ENCODE measurements at places on chromosomes 1 and 21.

DNA sequence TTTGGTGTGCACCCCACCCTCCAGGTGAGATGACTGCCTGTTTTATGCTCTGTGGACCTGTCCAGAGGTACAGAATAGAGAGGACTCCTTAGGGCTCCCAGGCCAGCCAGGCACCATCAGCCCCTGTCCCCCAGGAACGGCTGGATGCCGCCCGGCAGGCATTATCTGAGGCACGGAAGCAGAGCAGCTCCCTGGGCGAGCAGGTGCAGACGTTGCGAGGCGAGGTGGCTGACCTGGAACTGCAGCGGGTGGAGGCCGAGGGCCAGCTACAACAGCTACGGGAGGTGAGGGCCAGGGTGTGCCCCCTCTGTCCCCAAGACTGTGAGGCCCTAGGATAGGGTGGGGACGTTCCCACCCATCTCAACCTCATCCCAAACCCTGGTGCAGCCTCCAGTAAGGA, 10.8 kb downstream of the MFAP2 start:
- no peak for DNase-seq

DNA sequence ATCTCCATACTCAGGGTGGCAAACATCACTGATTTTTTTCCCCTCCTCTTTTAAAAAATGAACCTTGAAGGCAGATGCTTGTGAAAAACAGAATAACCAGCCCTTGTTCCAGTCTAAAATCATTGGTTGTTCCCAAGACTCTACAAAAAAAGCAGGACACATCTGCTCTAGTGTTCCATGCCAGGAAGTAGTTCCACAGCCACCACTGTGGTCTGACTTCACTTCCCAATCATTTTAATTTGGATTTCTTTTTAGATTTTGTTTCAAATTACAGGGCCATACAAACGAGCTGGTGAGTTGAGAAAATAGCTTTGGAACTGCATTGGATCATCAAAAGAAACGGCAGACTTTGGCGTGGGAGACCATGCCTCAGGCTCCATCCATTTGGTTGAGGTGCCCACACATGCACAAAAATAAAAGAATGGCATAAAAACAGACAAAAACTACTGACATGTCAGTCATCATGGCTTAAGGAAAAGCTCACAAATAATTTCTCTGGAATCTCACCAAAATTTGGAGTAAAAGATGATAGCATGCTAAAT, 210.0 kb downstream of the GABPA start:
- no peak for DNase-seq

- DNase-seq = no peak
Observed at GRCh38 chr1:1806890-1807289, 28.6 kb upstream of the NADK start.

DNA sequence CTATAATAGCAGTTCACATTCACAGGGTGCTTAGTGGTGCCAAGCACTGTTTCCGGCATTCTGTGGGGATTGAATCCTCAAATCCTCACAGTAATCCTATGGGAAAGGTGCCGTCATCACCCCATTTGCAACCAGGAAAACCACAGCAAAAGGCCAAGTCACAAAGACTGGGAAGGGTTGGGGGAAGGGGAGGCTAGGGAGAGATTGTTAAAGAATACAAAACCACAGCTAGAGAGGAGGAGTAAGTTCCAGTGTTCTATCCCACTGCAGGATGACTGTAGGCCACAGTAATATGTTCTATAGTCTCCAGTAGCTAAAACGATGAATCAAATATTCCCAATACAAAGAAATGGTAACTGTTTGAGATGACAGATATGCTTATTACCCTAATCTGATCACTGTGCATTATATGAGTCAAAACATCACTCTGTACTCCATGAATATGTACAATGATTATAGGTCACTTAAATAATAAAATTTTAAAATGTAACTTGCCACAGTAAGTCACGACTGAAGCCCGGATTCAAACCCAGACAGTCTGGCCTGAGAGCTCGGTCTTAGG, 256.8 kb downstream of the TOMM20 start:
- DNase-seq = no peak

- DNase-seq = no peak
Observed at GRCh38 chr1:230836347-230836746, 32.0 kb downstream of the C1orf198 start.

GRCh38 chr1:109793486-109794318, 30.0 kb upstream of the EPS8L3 start:
- DNase-seq = no peak

DNA sequence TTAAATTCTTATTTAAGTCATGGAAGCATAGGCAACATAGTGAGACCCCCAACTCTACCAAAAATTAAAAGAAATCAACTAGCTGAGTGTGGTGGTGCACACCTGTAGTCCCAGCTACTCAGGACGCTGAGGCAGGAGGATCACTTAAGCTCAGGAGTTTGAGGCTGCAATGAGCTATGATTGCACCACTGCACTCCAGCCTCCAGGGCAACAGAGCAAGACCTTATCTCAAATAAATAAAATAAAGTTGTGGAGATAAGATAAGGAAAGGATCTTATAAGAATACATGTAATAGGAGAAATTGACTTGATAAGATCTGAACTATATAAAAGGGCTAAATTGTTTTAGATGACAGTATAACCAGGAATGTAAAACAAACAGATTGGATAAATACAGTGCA, 2.3 kb upstream of the BATF3 start:
- DNase-seq = no peak

GRCh38 chr1:83692524-83693381, 306.2 kb downstream of the TTLL7 start:
- peak; percentile 40 for DNase-seq

- no peak for DNase-seq
Observed at GRCh38 chr1:44862829-44863401, 19.9 kb upstream of the PTCH2 start.

GRCh38 chr21:40242586-40243265, 375.5 kb downstream of the PCP4 start:
- no peak for DNase-seq

DNA sequence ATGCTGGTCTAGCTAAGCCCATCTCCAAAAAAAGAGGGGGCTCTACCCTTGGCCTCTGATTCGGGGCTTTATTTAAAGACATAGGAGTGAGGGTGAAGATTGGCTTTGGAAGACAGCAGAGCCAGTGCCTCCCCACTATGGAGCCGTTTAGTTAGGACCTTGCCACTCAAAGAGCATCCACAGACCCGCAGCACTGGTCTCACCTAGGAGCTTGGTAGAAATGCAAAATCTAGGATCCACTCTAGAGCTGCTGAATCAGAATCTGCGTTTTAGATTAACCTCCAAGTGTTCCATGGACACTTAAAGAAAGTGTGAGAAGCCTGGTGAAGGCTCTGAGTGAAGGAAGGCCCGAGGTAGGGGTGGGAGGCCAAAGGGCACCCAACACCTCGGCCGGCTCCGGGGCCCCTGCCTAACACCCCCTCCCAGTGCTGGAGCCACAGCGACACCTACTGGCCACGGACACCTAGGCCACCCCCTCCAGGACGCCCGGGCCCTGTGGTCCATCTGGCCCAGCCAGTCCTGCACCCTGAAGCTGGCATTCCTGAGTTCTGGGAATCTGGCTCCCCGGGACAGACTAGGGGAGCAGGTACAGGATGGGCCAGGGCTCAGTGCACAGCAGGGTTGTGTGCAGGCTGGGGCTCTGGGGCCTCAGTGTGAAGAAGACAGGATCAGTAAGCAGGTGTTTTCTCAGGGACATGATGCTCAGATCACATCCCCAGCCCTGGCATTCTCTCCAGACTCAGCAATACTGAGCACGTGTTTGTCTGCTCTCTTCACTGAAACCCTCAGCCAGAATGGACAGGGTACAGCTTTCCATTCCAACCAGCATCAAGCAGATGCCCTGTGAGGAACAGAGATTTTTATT, 79.2 kb downstream of the TMEM53 start:
- peak; percentile 77 for DNase-seq

- DNase-seq = no peak
Observed at GRCh38 chr1:241635556-241636152, 4.5 kb downstream of the CHML start.

GRCh38 chr1:153432874-153433681, 16.8 kb downstream of the S100A7A start:
- DNase-seq = no peak

GRCh38 chr1:21662426-21663247, 6.5 kb downstream of the RAP1GAP start:
- no peak for DNase-seq

- no peak for DNase-seq
Observed at GRCh38 chr1:185244015-185244747, 72.9 kb downstream of the IVNS1ABP start.

DNA sequence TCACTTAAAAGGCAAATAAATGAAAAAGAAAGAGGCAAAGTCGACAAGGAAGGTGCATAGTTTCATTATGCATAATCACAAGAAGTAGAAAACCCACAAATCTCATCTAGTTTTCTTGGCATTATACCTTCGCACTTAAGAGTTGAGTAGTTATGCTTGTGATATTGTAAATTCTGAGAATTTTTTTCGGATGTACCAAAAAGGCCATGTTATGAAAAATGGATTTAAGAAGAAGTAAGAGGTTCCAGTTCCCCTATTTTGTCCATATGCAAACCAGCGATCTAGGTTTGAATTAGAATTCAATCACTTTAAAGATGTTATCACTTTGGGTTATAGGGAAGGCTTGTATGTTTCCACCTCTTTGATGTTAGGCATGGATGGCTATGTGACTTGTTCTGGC, 7.9 kb upstream of the ERICH3 start:
- no peak for DNase-seq
